ENCODE measurements at places on chromosomes 13 and 19.
A peak's percentile ranks its signal among the peaks of the same experiment; 100 is the strongest.

DNA sequence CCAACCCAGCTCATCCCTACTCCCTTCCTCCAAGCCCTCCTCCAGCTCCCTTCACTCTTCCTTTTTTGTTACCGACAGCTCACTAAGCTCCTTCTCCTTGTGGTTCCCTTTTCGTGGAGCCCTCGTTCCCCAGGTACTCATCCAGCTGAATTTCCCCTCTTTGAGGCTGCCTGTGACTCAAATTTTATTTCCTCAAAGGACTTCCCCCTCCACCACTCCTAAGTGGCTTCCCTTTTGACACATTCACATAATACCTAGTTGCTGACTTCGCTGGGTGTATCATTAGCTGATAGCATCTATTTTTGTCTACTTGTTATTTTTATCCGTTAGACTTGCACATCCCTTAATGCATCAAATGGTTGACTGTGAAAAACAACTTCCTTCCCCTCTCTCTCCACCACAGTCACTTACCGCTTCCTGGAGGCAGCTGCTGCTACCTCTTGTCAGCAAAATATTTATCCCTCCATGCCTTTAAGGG is 14.5 kb downstream of the FFAR2 start:
- peak; percentile 20 for DNase-seq

DNA sequence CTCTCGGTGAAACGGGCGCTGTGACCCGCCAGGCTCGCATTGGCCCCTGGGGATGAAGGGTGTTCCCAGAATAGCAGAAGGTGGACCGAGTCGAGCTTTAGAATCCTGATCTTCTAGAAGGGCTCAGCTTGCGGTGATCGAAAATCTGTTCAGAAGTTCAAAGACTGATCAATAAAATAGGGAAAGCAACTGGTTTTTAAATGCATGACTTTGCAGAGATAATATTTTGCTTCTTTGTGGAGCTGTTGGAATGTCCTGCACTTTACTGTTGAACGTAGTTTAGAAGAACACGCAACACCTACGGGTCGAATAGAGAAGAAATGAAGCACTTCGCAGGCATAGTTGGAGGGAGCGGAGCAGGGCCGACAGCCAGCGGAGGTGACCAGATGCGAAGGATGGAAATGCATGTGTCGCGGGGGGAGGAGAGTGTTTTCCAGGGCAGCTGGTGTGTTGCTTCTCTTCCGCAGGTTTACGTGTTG is 766 bp downstream of the CEBPG start:
- DNase-seq: no peak

DNA sequence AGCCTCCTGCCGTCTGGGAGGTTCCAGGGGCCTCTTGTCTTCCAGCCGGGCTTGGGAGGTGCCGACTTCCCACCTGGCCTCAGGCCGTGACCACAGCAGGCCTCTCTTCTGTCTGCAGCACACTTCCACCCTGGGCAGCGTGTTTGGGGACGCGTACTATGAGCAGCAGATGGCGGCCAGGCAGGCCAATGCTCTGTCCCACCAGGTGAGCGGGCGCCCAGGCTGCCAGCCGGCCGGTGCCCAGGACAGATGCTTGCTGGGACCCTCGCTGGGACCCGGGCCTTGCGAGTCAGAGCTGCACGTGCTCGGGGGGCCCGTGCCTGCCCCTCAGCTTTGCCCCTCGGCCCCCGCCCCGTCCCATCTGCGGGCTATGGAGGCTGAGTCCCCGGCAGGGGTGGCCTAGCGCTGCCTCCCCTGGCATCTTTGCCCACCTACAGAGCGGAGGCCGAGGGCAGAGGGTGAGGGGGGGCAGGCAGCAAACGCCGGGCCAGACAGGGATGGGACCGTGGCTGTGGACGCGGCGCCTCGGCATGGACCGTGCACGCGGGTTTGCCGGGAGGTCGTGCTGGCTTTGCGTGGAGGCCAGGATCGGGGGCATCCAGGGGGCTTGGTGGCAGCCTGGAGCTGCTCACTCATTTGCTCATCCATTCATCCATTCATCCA is 16.2 kb downstream of the COMP start:
- DNase-seq: no peak

DNA sequence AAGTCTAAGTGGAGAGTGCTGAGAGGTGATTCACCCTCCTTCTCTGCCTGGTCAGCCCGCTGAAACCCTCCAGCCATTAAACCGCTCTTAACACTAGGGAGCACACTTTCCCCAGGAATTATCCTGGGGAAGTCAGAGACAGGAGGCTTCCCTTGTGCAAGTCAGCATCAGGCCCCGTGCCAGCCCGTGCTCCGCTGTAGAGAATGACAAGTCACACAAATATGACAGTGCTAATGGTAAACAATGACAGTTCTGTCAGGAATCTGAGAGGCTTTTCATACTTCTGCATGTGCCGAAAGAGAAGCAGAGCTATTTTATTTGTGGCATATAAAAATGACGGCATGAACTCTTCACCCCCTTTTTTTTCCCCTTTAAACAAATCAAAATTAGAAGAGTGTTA is 816.9 kb upstream of the SLC10A2 start:
- DNase-seq: no peak

- DNase-seq: no peak
Measured at GRCh38 chr13:93227280-93227877, 772 bp downstream of the GPC6 start.

GRCh38 chr19:5655412-5655811 is 24.9 kb downstream of the MICOS13 start:
- DNase-seq: no peak

DNA sequence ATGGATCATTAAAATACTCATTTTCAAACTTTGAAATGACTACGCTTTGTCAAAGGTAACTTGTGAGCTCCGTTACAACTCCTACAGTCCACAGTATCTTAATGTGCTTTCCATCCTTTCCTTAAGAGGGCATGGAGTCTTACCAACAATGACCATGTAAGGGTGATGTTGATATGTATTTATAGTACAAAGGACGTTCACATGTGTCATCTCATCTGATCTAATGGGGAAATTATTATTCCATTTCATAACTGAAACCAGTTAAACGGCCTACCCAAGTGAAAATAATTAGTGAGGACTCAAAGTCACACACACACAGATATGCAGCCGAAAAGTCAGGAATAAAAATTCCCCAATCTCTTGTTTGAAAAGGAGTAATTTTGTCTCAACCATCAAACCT is 9.6 kb downstream of the USP12 start:
- no peak for DNase-seq
